ENCODE measurements at places on chromosomes 2 and 18.

- DNase-seq: no peak
Observed at GRCh38 chr18:3016585-3017297, 3.8 kb upstream of the LPIN2 start.

DNA sequence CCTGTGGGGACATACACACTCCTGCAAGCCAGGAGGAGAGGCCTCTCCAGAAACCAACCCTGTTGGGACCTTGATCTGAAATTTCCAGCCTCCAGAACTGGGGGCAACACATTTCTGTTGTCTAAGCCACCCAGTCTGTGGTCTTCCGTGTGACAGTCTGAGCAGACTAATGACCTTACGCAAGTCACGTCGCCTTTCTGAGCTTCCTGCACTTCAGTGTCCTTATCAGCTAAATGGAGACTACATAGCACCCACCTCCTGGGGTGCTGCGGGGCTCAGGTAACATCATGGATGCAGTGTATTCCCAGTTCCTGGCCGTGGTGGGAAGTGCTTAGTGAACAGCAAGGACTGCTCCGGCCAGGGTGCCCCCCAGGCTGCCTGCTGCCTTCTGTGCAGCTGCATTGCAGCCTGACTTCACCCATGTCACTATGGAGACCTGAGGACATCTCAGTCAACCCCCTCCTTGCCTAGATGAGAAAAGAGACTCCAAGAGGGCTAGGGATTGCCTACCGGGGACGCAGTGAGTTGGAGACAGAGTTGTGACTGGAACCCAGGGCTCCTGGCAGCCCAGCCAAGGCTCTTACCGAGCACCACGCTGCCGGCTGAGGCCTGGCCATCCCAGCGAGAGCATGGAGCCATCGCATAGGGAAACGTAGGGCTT is 61.2 kb upstream of the FZD5 start:
- DNase-seq: no peak

DNA sequence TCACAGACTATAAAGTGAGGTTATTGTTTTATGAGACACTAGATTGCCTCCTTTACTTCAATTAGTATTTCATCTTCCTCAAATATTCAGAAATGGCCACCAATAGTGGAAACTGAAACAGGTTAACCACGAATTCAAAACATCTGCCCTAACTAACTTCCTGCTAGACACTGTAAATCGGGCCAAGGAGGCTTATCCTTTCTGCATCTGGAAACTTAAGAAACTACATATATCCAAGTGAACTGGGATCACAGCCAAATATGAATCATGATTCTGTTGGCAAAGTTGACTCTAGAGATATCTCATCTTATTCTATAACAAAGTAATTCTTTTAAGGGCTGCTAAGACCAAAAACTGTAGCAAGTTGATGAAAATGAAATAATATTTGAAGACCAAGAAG is 136.6 kb upstream of the ZC3H15 start:
- no peak for DNase-seq

DNA sequence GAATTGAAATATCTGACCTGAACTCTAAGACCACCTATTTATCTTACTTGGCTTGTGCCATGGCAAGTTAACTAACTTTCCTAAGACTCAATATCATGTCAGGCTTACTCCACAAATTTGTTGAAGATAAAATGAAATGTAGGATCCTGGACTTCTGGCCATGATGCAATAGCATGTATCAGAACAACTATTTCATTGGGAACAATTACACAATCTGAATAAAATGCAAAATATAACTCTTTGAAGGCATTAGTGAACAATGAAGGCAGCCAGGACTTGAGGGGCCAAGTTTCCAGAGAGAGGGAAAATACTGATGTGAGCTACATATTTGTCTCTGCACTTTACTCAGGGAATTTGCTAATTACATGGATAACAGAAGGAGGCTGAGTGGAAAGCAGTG is 476.5 kb upstream of the ACVR2A start:
- no peak for DNase-seq
